ENCODE measurements at places on chromosomes 3 and 15. TPM values are rescaled to one million over a fixed set of nuclear protein-coding genes. Genes with fewer than 3 reads are reported as not detected.

The SLC12A1 gene
- total RNA-seq, result 0.16 TPM

The CSPG5 gene
- total RNA-seq, result 131 TPM

The CYP8B1 gene
- not detected for total RNA-seq

The SLC30A4 gene
- total RNA-seq, result 27.0 TPM

The NEK10 gene
- 25.7 TPM for total RNA-seq

The ATP8B4 gene
- 6.6 TPM for total RNA-seq

The PRICKLE2 gene
- 87.5 TPM for total RNA-seq

The XIRP1 gene
- total RNA-seq, result not detected

The P2RY1 gene
- total RNA-seq, result 9.5 TPM

The TNNC1 gene
- not detected for total RNA-seq

The FSTL1 gene
- 63.8 TPM for total RNA-seq

The CHRFAM7A gene
- 3.9 TPM for total RNA-seq

The DNAJA4 gene
- 30.4 TPM for total RNA-seq

The SOX14 gene
- total RNA-seq, result not detected

The HEMK1 gene
- total RNA-seq, result 6.9 TPM

The VIPR1 gene
- 0.16 TPM for total RNA-seq

The SLCO2A1 gene
- total RNA-seq, result 0.78 TPM

The CHRNA7 gene
- 4.4 TPM for total RNA-seq

The WDR53 gene
- 3.4 TPM for total RNA-seq

All from occipital lobe (tissue), 3 donors.